ENCODE measurements at places on chromosomes 4 and X.

- no peak for DNase-seq
These were observed 41.8 kb upstream of the PDLIM5 start for GRCh38 chr4:94409962-94410361.

DNA sequence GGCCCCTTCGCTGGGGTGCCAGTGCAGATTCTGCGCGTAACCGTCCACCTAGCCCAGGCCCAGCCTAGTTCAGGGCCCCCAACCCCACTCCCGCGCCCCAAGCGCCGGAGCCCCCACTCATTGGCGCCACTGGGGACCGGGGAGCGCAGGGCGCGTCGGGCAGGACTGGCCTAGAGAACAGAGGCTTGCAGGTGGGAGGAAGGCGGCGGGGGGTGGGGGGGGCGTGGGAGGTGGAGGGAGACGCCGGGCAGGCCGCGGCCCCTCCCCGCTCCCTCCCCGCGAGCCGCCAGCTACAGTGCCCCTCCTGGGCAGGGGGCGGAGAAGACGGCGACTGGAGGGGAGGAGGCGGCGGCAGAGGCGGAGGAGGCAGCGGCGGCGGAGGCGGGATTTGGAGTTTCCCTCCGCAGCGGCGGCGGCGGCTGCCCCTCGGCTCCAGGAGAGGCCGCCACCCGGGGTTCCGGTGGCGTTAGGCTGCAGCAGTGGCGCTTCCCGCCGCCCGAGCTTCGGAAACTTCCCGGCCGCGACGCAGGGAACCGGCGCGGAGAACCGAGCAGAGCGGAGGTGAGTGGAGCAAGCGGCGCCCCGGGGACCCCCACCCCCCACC, 4.8 kb upstream of the DUSP9 start:
- DNase-seq: no peak

- no peak for DNase-seq
These were observed 94.9 kb upstream of the TBC1D9 start for GRCh38 chr4:140851032-140851636.

DNA sequence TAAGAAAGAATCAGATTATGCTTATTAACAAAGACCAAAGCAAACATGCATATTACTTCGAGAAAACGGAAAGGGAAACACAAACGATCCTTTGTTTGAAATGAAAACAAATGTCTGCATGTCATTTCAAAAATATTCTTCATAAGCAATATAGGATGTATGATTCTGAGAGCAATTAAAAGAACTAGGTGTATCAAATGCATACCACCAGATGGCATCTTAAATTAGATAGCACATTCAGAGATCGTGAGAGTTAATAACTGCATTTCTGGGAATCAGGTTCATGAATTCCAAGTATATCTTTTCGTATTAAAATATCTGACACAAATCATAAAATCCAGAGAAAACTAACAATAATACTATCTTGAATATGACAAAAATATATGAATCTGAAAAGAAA, 159.5 kb downstream of the PPP3CA start:
- no peak for DNase-seq

GRCh38 chrX:75155447-75155826, 646 bp downstream of the ABCB7 start:
- no peak for DNase-seq

DNA sequence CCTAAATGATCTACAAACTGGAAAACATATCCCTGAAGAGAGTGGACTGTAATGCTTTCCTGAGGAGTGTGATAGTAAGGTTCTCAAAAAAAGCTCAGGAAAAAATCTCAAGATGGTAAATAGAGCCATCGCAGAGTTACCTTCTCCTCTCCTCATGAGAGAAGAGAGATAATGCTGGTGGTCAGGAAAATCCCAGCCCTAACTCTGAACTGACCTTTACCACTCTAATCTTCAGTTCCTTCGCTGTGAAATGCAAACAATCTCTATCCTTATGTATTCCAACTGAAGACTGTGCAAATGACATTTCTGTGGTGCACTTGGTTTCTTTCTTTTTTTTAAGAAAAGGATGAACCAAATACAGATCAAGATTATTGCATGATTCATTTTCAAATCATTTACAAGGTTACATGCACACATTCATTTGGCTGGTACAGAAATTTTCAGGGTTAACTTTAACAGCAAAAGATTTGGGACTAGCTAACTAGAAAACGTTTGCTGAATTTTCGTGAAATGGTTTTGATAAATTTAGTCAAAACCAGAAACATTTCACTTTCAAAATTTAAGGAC, 8.3 kb downstream of the PPM1K start:
- no peak for DNase-seq

GRCh38 chr4:47525154-47525819, 40.2 kb downstream of the ATP10D start:
- no peak for DNase-seq

DNA sequence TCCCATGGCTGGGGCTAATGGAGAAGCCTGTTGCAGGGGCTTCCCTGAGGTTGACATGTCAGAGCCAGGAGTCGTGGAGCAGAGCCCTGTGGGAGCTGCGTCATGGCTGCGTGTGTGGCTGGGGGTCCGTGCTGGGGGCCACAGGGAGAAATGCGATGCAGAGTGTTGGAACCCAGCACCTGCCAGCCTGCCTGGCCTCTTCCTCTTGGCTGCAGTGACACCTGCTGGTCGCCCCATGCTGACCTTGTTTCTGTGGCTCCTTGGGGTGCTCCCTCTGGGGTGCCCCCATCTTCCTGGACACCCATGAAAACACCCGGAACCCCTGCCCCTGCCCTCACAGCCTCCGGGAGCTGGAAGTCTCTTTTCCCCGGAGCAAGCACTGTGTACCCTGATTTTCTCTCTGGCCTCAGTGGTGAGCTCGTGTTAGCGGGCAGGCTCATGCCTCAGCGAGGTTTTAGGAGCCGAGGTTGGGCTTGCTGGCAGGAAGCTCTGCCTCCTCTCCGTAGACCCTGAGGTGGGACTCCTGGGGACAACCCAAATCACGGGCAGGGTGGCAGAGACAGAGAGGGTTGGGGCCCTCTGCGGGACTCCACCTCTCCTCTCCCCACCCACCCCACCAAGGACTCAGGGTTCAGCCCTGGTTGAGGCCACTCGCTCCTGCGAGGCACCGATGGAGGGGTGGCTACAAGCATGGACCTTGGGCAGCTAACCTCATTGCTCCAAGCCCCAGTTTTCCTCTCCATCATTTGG, 103.7 kb downstream of the SORCS2 start:
- DNase-seq: no peak

- DNase-seq: no peak
These were observed 934.3 kb upstream of the SLIT2 start for GRCh38 chr4:19317377-19317776.

DNA sequence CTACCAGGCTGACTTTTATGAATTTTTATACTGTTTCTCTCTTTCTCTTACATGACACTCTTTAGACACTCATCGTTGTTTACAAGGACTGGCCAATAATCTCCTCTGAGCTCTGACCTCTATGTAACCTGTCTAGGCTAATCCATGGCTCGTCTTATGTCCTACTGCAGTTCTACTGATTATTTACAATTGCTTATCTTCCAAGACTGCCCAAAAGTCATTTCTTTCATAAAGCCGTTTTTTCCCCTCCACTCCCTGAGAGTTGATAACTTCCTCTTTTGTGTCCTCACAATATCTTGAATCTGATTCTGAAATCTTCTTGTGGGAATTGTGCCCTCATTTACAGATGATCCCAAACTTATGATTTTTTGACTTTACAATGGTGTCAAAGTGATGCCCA, 18.3 kb upstream of the SNCA start:
- DNase-seq: no peak

- DNase-seq: no peak
These were observed 22.2 kb downstream of the JADE1 start for GRCh38 chr4:128831531-128832242.

GRCh38 chrX:128928636-128929035, 594.7 kb downstream of the SMARCA1 start:
- no peak for DNase-seq

DNA sequence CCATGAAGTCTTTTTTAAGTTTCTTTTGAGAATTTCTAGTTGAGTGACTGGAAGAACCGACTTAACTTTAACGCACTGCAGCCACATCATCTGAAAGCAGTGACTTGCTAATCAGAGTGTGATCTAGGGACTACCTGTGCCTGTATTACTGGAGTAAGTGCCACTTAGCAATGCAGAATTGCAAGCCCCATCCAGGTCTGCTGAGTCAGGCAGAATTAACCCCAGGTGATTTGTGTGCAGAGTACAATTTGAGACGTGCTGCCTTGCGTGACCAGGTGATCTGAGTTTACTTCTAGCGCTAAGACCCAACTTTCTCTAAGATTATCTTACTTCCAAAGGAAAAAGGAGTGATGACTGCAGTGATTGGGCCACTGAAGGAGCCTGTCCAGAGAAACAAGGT, 85.3 kb downstream of the CLCN4 start:
- no peak for DNase-seq

DNA sequence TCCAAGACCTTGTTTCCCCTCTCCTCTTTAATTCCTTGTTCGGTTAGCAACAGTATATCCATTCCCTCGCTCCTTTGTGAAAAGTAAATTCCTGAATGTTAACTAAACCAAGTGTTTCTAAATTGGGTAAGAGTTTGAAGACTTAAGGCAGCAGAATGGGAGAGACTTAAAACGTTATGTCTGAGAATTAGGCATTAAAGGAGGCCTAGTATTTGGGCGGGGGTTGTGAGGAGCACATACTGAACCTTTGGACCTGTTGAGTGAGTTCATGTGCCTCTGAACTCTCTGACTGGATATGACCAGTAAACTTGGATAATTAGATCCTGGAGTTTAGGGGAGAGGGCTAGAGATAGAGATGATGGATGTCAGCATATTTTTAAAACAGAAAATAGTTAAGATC, 1.2 kb downstream of the MSMO1 start:
- no peak for DNase-seq

DNA sequence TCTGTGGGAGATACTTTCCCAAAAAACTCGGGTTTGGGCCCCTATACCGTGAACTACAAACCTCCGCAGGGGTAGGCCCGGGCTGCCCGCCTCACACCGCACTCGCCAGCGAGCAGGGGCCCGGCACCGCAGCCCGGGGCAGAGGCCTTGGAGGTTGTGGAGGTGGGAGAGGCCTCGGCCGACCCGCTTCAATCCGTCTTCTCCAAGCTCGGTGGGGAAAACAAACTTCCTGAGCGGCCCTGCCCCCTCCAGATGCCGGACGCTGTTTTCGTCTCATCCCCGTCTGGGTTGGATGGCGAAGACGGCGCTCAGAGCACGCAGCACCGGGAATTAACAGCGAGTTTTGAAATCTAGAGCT, 442 bp upstream of the MCUB start:
- DNase-seq: no peak

DNA sequence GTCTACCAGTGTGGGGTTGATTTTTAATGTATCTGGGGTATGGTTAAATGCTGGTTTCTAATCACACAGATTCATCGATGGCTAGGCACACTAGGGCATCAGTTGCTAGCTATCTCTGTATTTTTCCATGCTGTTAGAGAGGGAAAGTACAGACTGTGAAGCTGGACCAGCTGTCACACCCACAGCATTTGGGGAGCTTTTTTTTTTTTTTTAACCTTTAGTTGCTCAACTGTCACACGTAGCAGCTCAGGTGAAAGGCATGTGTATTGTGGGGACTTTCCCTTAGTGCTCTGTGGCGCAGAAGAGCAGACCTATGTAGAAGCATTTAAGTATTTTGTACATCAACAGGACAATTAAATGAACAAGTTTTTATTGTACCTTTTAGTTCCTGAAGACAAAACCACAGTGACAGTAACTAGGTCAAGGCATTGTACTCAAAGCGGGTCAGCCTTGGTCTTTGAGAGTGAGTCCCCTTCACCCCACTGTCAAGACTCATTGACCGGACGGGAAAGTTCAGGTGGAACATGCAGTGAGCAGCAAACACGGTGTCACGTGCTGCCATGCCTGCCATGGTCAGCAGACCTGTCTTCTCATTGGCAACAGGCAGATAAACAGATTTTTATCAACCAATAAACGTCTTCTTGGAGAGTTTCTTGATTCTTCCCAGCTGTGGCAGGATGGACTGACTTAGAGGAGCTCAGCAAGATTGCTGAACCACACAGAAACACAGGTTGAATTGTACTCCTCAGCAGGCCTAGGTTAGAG, 65.3 kb downstream of the CASP3 start:
- no peak for DNase-seq

DNA sequence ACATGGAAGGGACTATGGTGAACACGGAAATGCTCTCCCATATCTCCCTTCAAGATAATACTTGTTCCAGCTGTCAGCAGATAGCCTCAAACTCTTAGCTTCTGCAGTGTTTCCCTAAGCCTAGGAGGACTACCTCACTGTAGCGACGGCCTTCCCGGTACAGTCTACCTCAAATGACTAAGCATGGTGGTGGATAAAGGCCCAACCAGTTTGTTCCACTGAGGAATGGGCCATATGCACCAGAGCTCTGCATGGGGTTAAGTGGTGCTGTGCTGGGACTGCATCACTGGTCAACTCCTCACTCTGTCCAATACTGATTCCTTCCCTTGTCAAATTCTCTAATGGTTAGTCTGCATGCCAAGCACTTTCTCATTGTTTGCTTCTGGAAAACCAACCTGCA, 119.6 kb upstream of the GNPDA2 start:
- DNase-seq: no peak

- no peak for DNase-seq
These were observed 979.1 kb downstream of the TECRL start for GRCh38 chr4:63430105-63430504.

DNA sequence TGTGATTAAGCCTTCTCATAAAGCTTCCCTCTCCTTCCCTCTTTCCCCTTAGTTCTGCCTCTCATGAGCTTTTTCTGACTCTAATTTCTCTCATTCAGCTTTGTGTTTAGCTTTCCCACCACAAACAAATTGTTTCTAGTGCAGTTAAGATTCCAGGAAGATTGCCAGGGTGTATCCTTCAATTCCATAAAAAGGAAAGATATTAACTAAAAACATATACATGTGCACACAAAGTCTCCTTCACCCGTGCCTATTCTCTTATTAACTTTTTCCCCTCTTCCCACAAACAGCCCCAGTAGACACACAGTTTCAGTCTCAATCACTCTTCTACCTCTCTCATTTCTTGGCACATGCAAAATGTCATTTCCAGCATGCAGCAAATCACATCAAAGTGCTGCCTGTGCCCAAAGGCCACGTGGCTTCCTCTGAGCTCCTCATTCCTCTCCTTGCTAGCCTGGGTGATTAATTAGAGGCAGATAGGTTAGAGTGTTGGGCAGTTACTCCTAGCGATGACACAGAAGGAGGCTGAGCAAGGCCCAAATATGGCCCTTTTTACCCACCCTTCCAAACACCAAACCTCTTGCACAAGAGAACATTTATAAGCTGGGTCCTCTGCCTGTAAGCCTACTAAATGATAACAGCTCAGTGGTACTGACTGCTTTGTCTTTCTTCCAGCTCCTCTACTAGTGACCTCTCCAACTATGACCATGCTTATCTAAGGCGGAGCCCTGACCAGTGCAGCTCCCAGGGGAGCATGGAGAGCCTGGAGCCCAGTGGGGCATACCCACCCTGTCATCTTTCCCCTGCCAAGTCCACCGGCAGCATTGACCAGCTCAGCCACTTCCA, 159.6 kb downstream of the SOWAHB start:
- no peak for DNase-seq

DNA sequence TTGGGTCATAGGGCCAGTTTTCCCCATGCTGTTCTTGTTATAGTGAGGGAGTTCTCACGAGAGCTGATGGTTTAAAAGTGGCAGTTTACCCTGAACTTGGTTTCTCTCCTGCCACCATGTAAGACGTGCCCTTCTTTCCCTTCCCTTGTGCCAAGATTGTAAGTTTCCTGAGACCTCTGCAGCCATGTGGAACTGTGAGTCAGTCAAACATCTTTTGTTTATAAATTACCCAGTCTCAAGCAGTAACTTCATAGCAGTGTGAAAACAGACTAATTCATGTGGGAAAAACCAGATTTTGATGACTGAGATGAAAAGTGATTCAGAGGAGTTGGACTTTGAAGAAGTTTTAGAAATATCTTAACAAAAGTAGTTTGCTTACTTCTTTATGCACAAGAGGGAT, 101.4 kb downstream of the ARHGAP10 start:
- no peak for DNase-seq
